Natural killer cell (primary cell): ENCODE measurements at places on chromosomes 6 and 20.

DNA sequence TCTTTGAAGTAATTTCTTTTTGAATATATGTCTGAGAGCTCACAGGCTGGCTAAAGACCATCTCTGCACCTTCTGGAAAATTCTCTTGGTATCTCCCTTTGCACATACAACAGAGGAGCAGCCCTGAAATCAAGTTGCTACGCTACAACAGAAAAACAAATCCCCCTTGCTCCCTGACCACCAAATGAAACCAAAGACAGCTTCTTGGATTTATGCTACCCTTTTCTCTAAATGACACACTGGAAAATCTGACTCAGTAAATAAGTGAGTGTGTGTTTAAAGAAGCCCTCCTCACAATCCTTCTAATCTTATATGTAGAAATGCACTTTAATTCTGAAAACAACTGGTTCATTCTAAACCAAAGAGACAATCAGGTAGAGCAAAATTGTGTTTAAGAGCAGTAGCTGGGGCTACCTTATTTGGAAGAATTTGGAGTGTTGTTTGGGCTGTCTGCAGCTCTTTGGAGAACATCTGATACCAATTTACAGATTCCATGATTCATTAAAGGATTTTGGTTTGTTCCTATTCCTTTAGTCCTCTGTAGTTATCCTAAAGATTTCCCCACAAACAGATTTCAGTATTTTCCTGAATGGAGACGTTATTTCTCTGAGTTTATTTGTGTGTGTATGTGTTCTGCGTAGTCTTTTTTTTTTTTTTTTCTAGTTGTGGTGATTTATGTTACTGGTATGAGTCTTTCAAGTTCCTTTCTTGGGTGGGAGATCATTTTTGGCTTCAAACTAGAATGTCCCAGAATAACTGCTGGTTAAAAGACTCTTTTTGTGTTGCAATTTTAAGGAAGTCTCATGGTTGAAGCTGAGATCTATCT, 36.4 kb upstream of the UTRN start:
- peaks cover 3% of the 10 kb centered on the region for H3K4me1 ChIP-seq
- no peaks in the 10 kb centered on the region for H3K27me3 ChIP-seq

DNA sequence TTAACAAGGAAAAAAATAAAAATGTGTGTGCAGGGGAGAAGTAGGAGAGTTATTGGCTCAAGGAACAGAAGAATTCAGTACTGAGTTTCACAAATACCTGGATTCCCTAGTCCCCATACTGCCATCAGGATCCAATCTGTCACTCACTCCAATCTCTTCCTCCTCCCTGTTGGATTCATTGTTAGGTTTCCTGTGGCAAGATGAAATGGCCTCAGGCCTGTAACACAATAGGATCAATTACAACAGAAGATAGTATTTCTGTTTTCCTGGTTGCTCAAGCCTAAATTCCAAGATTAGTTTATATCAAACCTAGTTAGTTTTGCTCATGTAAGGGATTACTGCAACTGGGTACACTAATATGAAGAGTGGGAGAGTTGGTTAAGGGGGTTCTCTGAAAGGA, 24.4 kb downstream of the HCRTR2 start:
- no peak for DNase-seq
- H3K27ac ChIP-seq, result no peak overlapping the region
- no peaks in the 10 kb centered on the region for H3K36me3 ChIP-seq
- H3K4me1 ChIP-seq, result no peaks in the 10 kb centered on the region
- H3K27me3 ChIP-seq, result no peaks in the 10 kb centered on the region
- H3K4me3 ChIP-seq, result no peak overlapping the region

- H3K4me1 ChIP-seq, result no peaks in the 10 kb centered on the region
- no peak for DNase-seq
- H3K27me3 ChIP-seq, result no peaks in the 10 kb centered on the region
- no peak overlapping the region for H3K27ac ChIP-seq
- no peaks in the 10 kb centered on the region for H3K36me3 ChIP-seq
Observed at GRCh38 chr6:167976708-167977107, 20.8 kb upstream of the KIF25 start.

- no peak overlapping the region for H3K4me3 ChIP-seq
- no peaks in the 10 kb centered on the region for H3K4me1 ChIP-seq
- no peak for DNase-seq
- H3K36me3 ChIP-seq, result no peaks in the 10 kb centered on the region
- H3K27me3 ChIP-seq, result peaks cover under 1% of the 10 kb centered on the region
Observed at GRCh38 chr6:166644681-166645080, 17.6 kb upstream of the RPS6KA2 start.

- H3K27ac ChIP-seq, result no peak overlapping the region
- no peaks in the 10 kb centered on the region for H3K4me1 ChIP-seq
- no peaks in the 10 kb centered on the region for H3K36me3 ChIP-seq
- no peak overlapping the region for H3K4me3 ChIP-seq
- no peaks in the 10 kb centered on the region for H3K27me3 ChIP-seq
Observed at GRCh38 chr6:147585256-147585655, 76.8 kb downstream of the SAMD5 start.

DNA sequence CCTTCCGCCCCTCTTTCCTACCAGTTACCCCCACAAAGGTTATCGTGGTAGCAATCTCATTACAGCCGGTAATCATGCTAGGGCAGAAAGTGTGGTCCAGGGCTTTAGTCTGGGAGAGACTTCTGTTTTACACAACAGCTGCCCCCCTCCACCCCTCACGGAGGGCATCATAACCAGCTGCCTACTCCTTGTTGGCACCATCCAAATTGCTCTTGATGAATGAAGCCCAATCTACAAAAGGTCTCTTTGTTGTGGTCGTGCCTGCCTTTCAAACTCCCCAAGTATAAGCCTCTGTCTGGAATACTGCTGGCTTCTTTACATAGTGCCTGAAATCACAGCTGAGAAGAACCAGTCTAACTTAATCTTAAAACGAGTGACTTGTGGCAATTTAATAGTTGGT, 157.9 kb downstream of the INSM1 start:
- H3K27ac ChIP-seq, result no peak overlapping the region
- H3K27me3 ChIP-seq, result no peaks in the 10 kb centered on the region
- DNase-seq, result no peak
- no peaks in the 10 kb centered on the region for H3K4me1 ChIP-seq

- no peak for DNase-seq
- no peak overlapping the region for H3K27ac ChIP-seq
- peaks cover 69% of the 10 kb centered on the region for H3K36me3 ChIP-seq
- H3K27me3 ChIP-seq, result no peaks in the 10 kb centered on the region
- no peak overlapping the region for H3K4me3 ChIP-seq
- H3K4me1 ChIP-seq, result peaks cover 32% of the 10 kb centered on the region
Observed at GRCh38 chr20:59204165-59204894, 40.7 kb downstream of the ZNF831 start.

GRCh38 chr20:63158845-63159244, 57.1 kb downstream of the YTHDF1 start:
- no peak for DNase-seq
- H3K4me1 ChIP-seq, result no peaks in the 10 kb centered on the region
- no peaks in the 10 kb centered on the region for H3K36me3 ChIP-seq
- H3K27me3 ChIP-seq, result no peaks in the 10 kb centered on the region
- no peak overlapping the region for H3K27ac ChIP-seq

DNA sequence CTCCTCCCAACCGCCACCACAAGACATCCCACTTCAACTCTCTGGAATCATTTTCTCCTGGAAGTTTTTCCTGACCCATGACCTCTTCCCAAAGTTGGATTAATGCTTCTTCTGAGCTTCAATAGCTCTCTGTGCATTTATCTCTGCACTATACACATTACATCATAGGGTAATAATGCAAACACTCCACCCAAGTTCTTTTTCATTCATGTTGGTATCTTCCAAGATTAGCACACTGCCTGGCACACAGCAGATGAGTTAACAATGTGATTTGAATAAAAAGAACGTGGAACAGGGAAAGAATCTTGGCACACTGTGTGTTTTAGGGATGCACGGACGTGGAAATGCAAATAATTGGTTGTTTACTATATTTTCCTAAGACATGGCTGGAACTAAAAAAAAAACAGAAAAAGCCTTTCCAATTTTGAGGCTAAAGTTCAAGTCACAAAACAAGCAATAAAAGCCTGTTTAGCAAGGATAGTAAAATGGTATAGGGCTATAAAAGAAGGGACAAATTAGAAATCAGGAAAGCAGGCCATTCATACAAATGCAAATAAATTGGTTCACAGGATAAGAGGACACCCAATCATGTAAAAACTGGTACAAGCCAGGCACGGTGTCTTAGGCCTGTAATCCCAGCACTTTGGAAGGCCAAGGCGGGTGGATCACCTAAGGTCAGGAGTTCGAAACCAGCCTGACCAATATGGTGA, 1.6 kb upstream of the FAM135A start:
- no peak overlapping the region for H3K4me3 ChIP-seq
- no peak for DNase-seq
- H3K36me3 ChIP-seq, result no peaks in the 10 kb centered on the region
- H3K27me3 ChIP-seq, result peaks cover 3% of the 10 kb centered on the region
- H3K4me1 ChIP-seq, result peaks cover 11% of the 10 kb centered on the region

GRCh38 chr20:19786311-19786710, 28.3 kb downstream of the RIN2 start:
- H3K36me3 ChIP-seq, result no peaks in the 10 kb centered on the region
- DNase-seq, result no peak
- no peaks in the 10 kb centered on the region for H3K27me3 ChIP-seq

- no peak overlapping the region for H3K27ac ChIP-seq
- no peaks in the 10 kb centered on the region for H3K36me3 ChIP-seq
- DNase-seq, result no peak
- no peaks in the 10 kb centered on the region for H3K27me3 ChIP-seq
- no peak overlapping the region for H3K4me3 ChIP-seq
Observed at GRCh38 chr6:15751721-15752350, 89.0 kb upstream of the DTNBP1 start.

- H3K27ac ChIP-seq, result no peak overlapping the region
- H3K4me3 ChIP-seq, result no peak overlapping the region
- H3K27me3 ChIP-seq, result no peaks in the 10 kb centered on the region
Observed at GRCh38 chr20:10826111-10826510, 152.3 kb upstream of the JAG1 start.

DNA sequence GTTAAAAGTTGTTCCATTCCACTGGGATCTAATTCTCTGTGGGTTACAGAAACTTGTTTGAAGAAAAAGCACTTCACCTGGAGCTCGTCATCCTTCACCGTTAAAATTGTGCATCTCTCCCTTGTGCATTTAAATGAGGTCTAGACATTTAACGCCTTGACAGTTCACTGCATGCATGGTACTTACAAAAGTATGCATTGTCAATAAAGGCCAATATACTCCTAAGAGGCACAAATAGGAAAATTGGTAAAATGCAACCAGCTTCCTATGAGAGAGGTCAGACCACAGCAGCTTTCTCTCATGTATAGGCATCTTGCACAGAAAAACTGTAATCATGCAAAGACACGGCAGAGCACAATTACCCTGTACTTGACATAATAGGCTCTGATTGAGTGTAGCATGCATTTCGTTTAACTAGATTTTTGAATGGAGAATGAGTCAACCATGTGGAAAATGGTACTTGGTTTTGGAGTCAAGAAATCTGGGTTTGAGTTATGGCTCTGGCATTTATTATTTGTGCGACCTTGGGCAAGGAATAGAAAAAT, 378.5 kb downstream of the RFPL4B start:
- no peak overlapping the region for H3K4me3 ChIP-seq
- H3K27me3 ChIP-seq, result no peaks in the 10 kb centered on the region
- no peak for DNase-seq
- H3K27ac ChIP-seq, result no peak overlapping the region
- H3K4me1 ChIP-seq, result no peaks in the 10 kb centered on the region

DNA sequence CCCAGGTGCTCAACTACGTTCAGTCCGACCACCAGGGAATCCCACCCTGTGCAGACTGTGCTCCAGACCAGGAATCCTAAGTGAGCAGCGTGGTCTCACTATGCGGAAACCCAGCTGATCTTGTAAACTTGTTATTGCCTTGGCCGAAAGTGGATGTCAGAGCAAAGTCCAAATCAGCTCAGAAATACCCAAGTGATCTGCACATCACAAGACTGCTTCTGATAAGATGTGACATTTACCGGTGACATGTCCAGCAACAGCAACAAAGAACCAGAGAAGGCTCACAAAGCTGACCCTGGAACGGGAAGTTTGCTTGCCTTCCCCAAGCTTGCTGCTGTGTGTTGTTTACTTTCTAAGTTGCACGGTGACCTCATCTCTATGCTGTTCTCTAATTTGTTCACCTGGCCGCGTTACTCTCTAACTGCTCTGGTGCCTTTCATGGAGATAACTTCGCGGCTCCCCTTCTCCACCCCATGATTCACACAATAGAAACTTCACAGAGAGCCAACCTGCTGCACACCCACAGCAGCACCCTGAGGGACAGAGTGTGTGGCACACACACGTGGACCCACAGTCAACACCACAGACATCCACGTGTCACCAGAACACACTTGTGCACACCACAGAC, 1.7 kb downstream of the BNIP5 start:
- H3K36me3 ChIP-seq, result no peaks in the 10 kb centered on the region
- peaks cover 4% of the 10 kb centered on the region for H3K27me3 ChIP-seq
- no peak for DNase-seq
- H3K4me1 ChIP-seq, result peaks cover 8% of the 10 kb centered on the region
- H3K4me3 ChIP-seq, result no peak overlapping the region
- no peak overlapping the region for H3K27ac ChIP-seq

GRCh38 chr6:2147261-2147660, 98.1 kb downstream of the GMDS start:
- peaks cover 15% of the 10 kb centered on the region for H3K4me1 ChIP-seq
- no peak overlapping the region for H3K27ac ChIP-seq
- no peaks in the 10 kb centered on the region for H3K36me3 ChIP-seq
- no peak for DNase-seq
- H3K4me3 ChIP-seq, result no peak overlapping the region
- H3K27me3 ChIP-seq, result no peaks in the 10 kb centered on the region

GRCh38 chr6:17278289-17279063, 2.7 kb upstream of the RBM24 start:
- DNase-seq, result no peak
- H3K4me1 ChIP-seq, result peaks cover 10% of the 10 kb centered on the region
- H3K27ac ChIP-seq, result no peak overlapping the region
- H3K4me3 ChIP-seq, result no peak overlapping the region
- H3K27me3 ChIP-seq, result peaks cover 22% of the 10 kb centered on the region

GRCh38 chr6:77466055-77466450, 2.8 kb upstream of the HTR1B start:
- H3K27me3 ChIP-seq, result peaks cover 46% of the 10 kb centered on the region
- no peak overlapping the region for H3K27ac ChIP-seq
- DNase-seq, result no peak
- peaks cover 38% of the 10 kb centered on the region for H3K4me1 ChIP-seq
- peak overlapping the region; percentile 33 for H3K4me3 ChIP-seq

DNA sequence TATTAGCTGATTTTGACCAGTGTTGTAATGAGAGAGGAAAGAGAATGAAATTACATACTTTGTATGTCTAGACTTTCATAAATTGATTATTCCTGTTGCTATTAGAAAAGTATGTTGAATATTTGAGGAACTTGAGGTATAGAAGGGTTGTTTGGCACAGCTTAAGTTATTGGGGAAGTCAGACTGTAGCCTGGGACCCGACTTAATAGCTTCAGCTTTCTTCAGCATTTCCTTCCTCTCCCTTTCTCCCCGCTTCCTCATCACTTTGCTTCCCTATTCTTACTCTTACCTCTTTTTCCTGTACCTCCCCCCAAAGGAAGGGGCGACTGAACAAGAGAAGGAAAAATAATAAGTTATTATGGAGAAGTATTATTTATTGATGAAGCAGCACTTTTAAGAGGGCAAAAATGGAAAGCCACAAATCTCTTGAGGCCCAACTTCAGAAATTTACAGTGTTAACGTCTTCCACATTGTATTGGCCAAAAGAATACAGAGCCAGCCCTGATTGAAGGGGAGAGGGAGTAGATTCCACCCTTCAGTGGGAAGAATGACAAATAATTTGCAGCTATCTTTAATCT, 7.4 kb downstream of the SENP6 start:
- no peak overlapping the region for H3K27ac ChIP-seq
- H3K27me3 ChIP-seq, result no peaks in the 10 kb centered on the region
- no peak overlapping the region for H3K4me3 ChIP-seq
- peaks cover 27% of the 10 kb centered on the region for H3K4me1 ChIP-seq

- no peaks in the 10 kb centered on the region for H3K4me1 ChIP-seq
- H3K4me3 ChIP-seq, result no peak overlapping the region
- H3K36me3 ChIP-seq, result no peaks in the 10 kb centered on the region
- no peak overlapping the region for H3K27ac ChIP-seq
- no peaks in the 10 kb centered on the region for H3K27me3 ChIP-seq
Observed at GRCh38 chr6:102066301-102066700, 672.8 kb downstream of the GRIK2 start.
